ENCODE measurements at places on chromosomes 12 and 14.

DNA sequence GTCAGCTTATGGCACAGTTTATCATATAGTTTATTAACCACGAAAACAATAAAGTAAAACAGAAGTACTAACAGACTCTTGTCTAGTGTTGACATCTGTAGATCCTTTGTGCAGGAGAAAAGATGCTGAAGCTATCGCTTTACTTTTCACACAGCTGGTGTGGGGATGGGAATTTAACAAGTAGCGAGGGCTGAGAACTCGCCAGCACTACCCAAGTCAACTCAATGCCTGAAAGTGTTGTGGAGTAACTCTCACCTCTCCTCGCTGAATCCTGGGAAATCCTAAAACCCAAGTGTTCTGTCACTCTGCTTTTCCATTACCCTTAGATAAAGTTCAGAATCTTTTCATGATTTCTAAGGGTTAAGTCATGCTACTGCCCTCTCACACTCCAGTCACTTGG lies 264.2 kb downstream of the BMP4 start:
- no peak for DNase-seq

- DNase-seq = no peak
Measured at GRCh38 chr14:88553886-88554456, 836 bp downstream of the PTPN21 start.

DNA sequence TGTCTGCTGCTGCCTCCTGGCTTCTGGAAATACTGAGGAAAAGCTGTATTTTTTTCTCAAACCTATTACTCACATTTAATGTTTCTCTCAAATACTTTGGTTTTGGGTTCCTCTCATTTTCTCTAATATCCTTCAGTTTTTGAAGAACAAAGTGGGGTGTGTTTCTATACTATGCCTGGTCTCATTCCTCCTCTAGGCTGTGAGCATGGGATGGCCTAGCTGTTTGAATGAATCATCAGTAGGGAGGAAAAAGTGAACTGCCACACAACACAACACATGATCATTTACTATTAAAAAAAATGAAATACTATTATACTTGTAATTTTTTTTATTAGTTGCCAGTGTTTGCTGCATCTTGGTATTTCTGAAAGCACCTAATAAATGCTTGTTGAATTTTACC lies 11.3 kb upstream of the SMCO3 start:
- no peak for DNase-seq

DNA sequence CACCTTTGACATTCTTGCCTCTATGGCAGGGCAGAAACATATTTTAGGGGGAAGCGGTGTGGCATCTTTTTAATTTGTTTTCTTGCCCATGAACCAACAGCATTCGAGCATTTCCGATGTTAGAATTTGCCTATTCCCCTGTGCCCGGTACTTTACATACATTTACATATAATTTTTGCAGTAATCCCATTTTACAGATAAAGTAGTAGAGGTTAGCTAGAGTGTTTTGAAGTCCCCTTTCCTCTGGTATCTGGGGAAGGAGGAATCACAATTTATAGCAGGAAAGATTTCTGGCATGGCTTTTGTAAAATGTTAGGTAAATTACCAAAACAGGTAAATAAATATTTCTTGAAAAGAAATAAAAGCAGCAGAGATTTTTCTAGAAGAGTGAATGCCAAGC lies 1.6 kb downstream of the BORCS5 start:
- no peak for DNase-seq

DNA sequence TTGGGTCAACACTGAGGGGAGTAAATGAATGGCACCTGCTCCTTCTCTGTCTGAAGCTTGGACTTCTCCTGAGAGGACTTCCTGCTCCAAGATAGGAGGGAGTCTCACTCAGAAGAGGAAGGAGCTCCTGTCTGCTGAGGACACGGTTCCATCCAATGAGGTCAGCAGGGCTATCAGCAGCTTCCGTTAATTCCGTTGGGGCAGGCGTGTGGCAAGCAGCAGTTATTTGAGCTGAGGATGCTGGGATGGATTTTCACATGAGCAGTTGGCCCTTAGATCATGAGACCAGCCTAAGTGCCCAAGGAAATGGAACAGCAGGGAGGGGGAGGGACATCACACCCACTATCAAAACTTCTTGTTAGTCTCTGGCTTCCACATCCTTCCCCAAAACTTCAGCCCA lies 159.0 kb upstream of the PZP start:
- DNase-seq = no peak

- no peak for DNase-seq
Measured at GRCh38 chr12:40146800-40147797, 41.2 kb upstream of the SLC2A13 start.

Measured in GM19239 (cell line).